ENCODE measurements at places on chromosomes 2 and 18.
A peak's percentile ranks its signal among the peaks of the same experiment; 100 is the strongest.

GRCh38 chr2:6639929-6640620 is 225.6 kb downstream of the CMPK2 start:
- DNase-seq = peak; percentile 94

- no peak for DNase-seq
Measured at GRCh38 chr2:131588152-131588873, 60.6 kb downstream of the CCDC74A start.

DNA sequence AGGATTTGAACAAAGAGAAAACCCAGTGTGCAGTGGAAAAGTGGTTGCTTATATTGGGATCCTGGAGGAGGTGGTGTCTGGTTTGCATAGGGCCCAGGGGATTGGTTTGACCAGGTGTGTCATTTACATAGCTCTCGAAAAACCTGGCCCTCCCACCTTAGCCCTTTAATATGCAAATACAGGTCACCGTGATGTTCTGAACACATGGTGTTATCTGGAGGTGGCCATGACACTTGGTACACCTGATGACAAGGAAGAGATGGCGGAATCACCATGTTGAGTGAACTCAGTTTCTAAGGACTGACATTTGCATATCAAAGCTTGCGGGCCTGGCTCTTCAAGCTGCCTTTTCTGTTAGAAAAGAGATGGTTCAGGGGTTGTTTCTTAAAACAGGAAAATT is 2.3 kb upstream of the NAPG start:
- no peak for DNase-seq

GRCh38 chr2:55926246-55926645 is 2.7 kb upstream of the EFEMP1 start:
- DNase-seq = peak; percentile 61

- peak; percentile 20 for DNase-seq
Measured at GRCh38 chr18:64165906-64166305, 17.0 kb upstream of the LINC00305 start.

Data from mesendoderm (in vitro differentiated cells).